ENCODE measurements at places on chromosomes 12 and 14. TPM values are rescaled to one million over a fixed set of nuclear protein-coding genes. Genes with fewer than 3 reads are reported as not detected.

The LPAR5 gene
- total RNA-seq: 1.7 TPM

The PACS2 gene
- 29.6 TPM for total RNA-seq

The IGFBP6 gene
- 3.7 TPM for total RNA-seq

The KRT82 gene
- total RNA-seq: not detected

The LTA4H gene
- total RNA-seq: 125 TPM

The TMEM132D gene
- not detected for total RNA-seq

The ACSS3 gene
- not detected for total RNA-seq

The LPCAT3 gene
- total RNA-seq: 22.7 TPM

The GARIN6 gene
- not detected for total RNA-seq

The MORN3 gene
- total RNA-seq: 2.9 TPM

The CISTR gene
- total RNA-seq: not detected

The FGF6 gene
- not detected for total RNA-seq

The MSRB3 gene
- total RNA-seq: not detected

The AQP2 gene
- total RNA-seq: not detected

The TEAD4 gene
- 3.7 TPM for total RNA-seq

GRCh38 chr12:5452569-5452968 lies 20.7 kb downstream of the NTF3 start:
- DNase-seq: no peak

DNA sequence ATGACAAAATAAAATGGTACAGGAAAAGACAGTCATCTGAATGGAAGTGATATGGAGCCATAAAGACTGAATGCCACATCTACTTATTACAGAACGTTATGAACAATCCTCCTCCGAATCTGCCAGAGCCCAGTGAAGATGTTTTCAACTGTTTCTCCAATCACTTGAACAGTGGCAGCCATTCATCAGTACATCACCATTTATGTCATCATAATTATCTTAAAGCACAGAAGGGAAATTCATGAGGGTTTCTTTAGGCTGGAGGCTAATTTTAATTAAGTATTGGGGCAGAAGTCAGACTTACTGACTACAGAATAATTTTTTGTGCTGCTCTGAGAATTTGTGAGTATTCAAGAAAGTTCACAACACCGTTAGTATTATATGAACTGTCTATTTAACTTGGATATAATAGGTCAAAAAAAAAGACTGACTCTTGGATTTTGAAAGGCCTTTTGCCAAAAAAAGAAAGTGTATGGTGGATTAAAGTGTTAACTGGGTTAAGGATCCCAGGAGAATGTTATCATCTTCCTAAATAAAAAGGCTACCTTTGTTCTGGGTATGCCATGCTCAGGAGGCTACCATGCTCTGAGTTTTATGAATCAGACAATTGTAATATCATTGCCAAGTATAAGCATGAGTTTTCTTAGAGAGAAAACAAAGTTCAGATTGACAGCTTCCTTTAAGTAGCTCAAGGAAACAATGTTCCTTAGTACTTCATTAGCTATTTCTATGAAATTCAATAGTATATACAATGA lies 40.1 kb downstream of the PDZRN4 start:
- no peak for DNase-seq

DNA sequence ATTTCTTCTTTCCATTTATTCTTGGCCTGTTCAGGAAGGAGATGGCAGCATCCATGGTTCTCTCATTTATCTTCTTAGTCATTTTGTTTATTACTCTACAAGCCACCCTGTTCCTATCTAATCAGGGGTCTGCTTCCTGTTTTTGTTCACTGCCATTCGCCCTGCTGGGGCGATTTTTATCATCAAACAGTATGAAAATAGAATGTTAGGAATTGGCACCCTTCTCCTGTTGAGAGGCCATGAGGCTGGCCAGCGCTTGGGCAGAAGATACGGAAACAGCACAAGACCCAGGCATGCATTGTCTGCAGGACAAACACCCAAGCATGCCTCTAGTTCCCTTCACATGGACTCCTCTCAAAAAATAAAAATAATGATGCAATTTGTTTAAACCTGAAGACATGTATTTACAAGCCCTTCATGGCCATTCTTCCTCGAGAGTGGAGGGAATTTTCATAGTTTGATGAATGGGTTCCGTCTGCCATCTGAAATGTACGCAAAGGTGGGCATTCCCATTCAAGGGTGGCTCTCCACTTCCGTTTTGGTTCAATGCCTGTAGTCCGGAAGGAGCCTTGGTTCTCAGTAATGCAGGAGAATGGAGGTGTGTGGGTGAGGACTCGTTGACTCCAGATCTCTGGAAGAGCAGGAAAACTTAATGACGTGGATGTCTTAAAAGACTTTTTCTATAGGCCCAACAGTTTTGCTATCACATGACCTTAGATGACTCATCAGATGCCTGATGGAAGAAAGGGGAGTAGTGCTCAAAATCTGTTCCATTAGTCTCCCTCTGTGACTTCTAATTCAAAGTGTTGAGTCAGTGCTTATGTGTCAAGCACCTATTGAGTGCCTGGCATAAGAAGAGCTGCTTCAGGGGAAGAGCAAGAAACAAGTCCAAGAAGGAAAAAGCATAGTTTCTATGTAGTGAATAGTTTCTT lies 252.4 kb upstream of the TBX3 start:
- DNase-seq: no peak

DNA sequence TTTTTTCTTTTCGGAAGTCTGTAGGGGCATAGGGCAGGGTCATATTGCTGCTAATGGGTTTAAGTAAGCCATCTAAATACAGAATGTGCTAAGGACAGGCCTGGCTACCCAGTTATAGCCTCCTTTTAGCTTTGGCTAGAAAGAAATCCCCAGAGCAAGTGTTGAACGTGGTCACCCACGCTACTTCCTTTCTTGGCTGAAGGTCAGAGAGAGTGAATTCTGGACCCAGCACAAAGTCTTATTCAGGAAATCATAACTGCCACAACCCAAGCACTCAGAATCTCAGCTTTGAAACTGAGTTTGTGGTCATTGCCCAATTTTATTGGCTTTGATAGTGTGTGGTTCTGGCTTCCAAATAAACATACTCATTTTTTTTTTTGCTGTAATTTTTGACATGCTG lies 542.1 kb upstream of the ATP2B1 start:
- no peak for DNase-seq

- no peak for DNase-seq
Measured at GRCh38 chr14:101867854-101868253, 96.5 kb upstream of the DYNC1H1 start.

- DNase-seq: no peak
Measured at GRCh38 chr12:128818065-128819022, 5.4 kb downstream of the SLC15A4 start.

DNA sequence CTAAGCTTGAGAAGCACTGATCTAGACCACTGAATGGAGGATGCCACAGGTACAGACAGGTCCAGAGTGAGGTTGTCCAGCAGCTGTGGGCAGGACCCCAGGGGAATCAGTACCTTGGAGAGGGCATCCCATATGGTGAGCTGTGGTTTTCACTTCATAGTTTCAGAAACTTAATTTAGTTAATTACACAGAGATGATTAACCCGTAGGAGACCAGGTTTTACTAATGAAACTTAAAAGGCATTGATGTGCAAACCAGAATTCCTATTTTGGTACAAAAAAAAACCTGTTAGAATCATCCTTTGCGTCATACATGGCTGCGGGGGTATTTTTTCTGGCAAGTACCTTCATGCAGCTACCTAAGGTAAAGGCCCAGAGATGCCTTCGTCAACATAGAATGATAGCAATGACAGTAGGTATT lies 159.3 kb downstream of the DACT1 start:
- DNase-seq: no peak

DNA sequence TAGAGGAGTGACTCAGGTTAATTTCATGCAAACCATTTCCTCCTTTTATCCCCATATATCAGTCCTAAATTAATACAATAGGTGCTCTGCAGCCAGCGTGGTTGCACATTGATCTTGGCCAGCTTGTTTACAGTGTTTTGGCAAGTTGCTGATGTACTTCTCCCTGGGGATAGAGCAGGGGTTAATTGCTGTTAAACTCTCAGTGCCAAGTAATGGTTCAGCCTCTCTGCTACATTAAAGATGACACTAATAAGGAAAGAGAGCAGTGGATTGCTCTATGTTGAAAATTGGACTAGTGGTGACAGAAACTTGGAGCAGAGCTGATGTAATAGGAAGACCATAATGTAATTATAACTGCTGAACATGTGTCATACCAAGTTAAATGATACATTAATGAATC lies 717.5 kb downstream of the RERGL start:
- DNase-seq: no peak

GRCh38 chr12:8014836-8015235 lies 17.7 kb upstream of the FOXJ2 start:
- no peak for DNase-seq

DNA sequence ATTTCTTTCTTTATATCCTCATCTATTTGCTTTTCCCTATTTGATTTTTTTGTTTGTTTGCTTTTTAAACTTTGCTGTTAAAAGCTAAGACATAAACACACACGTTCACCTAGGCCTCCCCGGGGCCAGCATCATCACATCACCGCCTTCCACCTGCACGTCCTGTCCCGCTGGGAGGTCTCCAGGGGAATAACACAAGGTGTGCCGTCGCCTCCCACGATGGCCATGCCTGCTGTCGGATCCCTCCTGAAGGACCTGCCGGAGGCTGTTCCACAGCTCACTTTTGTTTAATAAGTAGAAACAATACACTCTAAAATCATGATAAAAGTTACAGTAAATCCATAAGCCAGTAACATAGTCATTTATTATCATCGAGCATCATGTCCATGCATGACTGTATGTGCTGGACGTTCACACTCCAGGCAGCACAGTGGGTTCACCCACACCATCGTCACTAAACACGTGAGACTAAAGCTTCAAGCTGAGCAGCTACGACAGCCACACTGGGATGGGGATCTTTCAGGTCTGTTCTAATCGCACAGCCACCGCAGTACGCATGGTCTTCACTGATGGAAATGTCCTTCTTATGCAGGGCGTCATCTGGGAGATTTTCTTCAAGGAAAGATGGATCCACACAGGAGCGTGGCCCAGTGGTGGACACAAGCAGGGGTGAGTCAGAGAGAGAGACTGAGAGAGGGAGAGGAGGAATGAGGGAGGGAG lies 3.6 kb downstream of the RIMBP2 start:
- no peak for DNase-seq

GRCh38 chr14:39265806-39266524 lies 32.2 kb downstream of the MIA2 start:
- DNase-seq: no peak

DNA sequence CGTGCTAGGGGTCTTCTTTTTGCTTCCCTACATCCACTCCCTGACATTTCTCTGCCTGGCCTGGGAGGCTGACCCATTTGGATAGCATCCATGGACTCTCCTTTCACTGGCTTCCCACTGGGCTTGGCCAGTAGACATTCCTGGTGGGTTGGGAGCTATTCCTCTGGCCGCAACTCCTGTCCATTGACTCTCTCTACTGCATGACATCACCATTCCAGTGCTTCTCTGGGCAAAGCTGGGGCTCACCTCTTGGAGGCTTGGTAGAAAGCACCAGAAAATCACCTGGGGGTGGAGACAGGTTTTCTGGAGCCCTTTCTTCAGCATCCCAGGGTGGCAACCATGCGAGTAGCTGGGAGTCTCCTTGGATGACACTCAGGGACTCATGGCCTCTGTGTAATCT lies 16.7 kb upstream of the LHX5 start:
- DNase-seq: no peak

- no peak for DNase-seq
Measured at GRCh38 chr12:76374386-76375020, 26.3 kb upstream of the BBS10 start.

GRCh38 chr14:68651652-68652432 lies 141.0 kb downstream of the ZFP36L1 start:
- no peak for DNase-seq

DNA sequence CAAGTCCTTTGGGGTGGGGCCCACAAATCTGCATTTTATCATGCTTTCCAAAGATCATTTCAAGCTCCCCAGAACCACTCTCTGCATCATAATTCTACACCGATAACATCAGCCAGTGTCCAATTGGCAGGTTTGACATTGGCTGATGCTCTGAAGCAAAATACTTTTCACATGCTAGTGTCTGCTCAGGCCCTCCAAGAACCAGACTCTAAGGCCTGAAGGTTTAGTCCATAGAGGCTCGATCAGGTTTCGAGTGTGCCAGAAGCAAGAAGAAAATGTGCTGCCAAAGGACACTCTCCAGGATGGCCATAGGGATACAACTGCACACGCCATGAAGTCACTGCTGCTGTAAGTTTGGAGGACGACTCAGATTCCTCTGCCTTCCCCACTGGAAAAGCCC lies 280.3 kb downstream of the KSR2 start:
- no peak for DNase-seq

DNA sequence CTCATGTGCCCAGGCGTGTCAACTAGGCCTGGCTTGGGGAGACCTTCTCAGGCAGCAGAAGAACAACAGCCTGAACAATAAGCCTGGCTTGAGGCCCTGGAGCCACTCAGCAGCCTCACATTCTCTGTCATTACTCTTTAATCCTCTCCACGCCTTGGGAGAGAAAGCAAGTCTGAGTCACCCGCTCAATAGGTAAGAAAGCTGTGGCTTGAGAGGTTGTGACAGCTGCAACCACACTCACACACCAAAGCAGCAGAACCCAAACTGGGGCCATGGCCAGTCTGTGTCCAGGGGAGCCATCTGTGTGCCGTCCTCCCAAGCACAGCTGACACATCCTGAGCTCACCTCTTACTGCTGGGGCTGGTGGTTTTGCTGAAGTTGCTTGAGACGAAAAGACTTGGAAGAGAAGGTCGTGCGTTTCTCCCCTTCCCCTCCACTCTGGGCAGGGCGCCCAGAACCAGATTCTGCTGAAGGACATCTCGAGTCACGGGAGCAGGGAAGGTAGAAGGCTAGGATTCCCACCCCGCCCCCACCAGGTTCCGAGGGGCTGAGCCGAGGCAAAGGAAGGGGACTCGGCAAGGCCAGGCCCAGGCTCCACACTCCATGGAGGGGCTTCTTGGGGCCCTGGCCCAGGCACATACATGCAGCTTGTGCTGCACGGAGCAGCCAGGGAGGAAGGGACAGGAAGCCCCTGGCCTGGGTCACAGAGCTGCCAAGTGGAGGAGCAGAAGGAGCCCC lies 5.5 kb downstream of the TMEM63C start:
- no peak for DNase-seq

DNA sequence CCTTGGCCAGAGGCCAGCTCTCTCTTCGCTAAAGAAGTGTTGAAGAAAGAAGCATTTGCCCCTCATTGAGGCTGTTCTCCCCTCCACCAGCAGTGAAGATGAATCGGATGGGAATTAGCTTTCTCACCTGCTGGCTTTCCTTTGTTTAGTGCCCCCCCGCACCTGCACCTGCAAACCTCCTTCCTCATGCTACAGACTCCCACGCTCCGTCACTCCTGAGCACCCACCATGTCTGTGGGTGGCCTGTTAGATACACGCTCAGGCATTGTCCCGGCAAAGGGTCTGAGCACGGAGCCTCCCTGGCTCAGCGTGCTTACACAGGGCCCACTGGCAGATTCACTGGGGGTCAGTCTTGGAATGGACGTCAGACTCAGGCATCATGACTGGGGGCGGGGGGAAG lies 121.6 kb downstream of the GLT1D1 start:
- no peak for DNase-seq

GRCh38 chr14:74950795-74951442 lies 4.5 kb downstream of the PGF start:
- DNase-seq: no peak

DNA sequence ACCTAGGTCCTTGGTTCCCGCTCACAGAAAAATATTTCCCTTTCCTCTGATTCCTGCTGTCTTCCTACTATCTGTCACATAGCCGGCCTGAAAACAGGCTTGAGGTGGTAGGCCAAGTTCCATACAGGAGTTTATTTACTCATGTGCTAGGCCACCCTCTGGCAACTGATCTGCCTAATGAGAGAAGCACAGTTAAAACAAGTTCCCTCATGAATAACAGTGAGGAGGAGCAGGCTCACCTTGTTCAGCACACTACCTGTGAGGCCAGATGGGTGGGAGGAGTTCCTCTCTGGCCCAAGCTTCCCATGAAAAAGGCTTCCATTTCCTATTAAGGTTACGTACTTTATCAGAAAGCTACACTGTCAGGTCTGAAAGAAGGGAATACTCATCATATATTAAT lies 206.0 kb downstream of the MYRFL start:
- no peak for DNase-seq
